ENCODE measurements at places on chromosomes 2 and 18.

DNA sequence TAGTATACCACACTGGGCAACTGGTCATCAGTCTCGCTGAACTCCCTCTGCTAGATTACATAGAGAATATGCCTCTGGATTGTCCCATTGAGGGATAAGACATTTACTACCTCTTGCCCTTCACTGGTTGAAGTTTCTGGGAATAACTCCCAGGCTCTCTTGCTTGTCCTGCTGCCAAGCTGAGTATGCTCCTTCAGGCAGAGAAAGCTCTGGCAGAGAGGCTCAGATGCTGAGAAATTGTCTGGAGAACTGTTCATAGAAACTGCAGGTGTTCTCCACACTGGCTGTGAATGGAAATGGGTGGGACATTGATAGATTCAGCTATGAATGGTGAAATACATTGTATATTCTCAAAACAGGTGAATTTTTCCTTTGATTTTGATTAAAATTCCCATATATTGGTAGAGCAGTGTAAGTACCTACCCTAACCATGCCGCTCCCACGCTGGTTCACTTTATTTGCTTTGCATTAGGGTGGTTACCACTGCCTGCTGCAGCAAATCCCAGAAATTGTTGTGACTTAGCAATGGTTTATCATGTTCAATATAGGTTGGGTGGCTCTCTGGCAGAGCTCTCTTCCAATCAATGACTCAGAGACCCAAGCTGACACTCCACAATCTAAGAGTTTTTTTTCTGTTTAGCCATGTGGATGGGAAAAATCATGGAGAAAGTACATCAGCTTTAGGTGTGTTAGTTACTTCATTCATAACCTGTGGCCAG, 36.7 kb downstream of the FAM117B start:
- DNase-seq = no peak

GRCh38 chr2:8343031-8343430, 338.8 kb upstream of the ID2 start:
- DNase-seq = no peak

DNA sequence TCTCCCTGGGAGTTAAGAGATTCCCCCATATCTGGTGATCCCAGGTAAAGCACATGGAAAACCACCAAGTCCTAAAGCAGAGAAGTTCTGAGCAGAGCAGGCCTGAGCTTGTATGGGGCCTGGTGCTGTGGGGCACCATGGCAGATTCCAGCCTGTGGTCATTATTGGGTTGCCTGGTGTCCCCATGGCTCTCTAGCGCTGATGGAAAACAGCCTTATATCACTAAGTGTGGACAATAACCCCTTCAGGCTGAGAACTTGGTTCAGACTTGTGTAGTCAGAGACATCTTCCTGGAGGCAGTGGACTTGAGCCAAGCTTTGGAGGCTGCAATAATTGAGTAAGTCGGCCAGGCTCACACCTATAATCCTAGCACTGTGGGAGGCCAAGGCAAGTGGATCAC, 96.8 kb downstream of the MCFD2 start:
- DNase-seq = no peak

- DNase-seq = no peak
Observed at GRCh38 chr2:234964631-234965461, 13.0 kb downstream of the SH3BP4 start.

DNA sequence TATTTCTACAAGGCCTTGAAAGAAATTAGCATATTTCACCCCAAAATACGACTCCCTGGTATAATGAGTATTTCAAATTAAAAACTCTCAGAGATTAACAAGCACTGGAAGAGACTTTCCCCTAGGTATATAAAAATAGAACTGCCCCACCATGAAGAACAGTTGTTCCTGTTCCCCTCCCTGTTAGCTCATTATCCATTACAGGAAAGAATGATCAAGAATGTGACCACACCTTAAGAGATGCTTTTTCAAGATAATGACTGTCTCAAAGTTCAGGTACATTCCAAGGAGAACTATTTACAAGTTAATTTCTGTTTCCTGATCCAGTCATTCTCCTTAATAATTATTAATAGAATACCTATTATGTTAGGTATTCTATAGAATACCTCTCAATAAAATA, 1220.6 kb upstream of the CDH2 start:
- no peak for DNase-seq

- no peak for DNase-seq
Observed at GRCh38 chr2:106097038-106098000, 96.8 kb downstream of the UXS1 start.

DNA sequence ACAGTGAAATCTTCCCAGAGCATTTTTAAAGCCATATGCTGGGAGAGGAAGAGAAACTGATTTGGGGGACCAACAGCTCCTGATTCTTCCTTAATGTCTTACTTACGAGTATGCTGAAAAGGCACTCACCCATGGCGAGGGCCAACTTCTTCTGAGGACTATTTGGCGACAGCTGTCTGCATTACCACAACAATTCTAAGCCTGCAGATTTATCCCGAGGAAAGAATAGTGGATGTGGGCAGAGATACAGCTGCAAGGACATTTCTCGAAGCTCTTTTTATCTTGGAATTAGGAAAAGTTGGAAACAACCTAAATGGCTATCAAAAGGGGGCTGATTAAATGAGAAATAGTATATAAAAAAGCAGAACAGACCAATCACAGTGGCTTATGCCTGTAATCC, 40.3 kb upstream of the FHL2 start:
- DNase-seq = peak; percentile 55

- DNase-seq = no peak
Observed at GRCh38 chr2:133498662-133499585, 69.3 kb downstream of the NCKAP5 start.

DNA sequence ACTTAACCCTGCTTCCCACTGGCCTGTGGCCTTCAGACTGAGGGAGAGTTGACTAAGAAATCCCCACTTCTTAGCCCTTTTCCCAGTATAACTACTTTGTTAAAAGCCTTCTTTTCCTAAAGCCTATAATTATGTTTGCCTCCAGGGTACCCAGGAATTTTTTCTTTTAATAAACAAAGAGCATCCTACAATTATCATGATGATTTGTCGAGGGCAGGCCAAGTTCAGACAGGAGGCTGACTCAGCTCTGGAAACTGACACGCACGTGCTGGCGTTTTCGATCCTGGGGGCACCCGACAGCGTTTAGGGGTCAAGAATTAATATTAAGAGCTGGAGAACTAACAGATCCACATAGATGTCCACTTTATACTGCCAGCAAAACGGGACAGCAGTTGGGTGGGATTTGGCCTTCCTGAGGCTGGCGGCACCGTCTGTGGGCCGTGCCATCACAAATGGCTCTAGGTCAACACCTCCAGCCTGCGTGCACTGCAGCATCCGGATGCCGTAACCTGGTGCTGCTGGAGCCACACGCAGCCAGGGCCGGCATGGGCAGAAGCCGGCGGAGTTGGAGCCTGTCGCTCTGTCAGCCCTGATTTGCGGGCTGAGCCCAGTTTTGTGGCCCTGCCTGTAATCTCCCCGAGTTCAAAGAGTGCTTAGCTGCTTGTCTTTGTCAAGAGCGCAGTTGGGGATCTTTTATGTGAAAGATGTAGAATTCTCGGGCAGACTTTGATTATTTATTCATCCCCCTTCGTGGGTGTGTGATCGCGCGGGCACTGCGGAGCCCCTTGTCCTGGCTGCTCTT, 191.0 kb downstream of the GLI2 start:
- DNase-seq = no peak

GRCh38 chr2:855177-855576, 95.5 kb upstream of the SNTG2 start:
- no peak for DNase-seq

DNA sequence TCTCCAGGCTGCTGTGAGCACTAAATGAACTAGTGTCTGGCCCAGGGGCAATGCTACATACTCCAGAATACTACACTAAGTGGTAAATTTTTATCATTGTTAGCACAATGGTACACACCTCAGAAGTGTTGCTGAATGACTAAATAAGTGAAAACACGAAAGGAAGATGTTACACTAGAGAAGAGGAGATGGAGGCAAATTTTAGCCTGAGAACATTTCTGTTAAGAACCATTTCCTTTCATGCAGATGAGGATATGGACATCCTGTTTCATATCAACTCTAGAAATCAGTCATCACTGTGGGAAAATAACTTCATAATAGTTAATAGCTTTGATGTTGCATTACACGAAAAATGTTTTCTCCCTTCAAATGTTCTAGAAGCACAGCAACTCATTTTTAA, 117.6 kb upstream of the STK17B start:
- no peak for DNase-seq

DNA sequence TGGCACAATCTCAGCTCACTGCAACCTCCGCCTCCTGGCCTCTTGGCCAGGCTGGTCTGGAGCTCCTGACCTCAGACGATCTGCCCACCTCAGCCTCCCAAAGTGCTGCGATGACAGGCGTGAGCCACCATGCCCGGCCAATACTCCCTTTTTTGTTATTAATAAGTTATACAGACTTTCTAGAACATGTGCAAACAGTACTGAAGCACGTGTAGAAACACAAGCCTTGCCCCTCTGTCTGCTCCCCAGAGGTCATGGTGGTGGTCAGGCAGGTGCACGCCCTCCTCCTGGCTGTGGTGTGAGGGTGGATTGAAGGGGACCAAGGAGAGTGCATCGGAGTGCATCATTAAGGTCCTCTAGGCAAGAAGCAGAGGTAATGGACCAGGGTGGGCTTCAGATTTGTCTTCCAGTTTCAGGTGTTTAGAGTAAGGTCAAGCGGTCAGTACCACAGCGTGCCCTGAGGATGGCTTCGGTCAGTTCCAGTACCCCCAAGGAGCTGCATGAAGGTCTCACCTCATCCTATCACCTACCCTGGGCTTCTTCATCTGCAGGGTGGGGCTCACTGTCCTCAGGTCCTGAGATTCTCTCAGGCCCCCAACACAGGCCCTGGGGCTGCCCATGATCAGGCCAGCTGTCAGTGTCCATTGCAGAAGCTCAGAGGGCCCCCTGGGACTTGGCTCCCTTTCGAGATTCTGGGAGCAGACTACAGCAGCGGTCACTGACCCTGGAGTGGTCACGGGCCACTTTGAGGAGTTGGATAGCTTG, 124.3 kb downstream of the GLI2 start:
- no peak for DNase-seq

- DNase-seq = no peak
Observed at GRCh38 chr2:182463760-182464159, 36.9 kb upstream of the PDE1A start.

DNA sequence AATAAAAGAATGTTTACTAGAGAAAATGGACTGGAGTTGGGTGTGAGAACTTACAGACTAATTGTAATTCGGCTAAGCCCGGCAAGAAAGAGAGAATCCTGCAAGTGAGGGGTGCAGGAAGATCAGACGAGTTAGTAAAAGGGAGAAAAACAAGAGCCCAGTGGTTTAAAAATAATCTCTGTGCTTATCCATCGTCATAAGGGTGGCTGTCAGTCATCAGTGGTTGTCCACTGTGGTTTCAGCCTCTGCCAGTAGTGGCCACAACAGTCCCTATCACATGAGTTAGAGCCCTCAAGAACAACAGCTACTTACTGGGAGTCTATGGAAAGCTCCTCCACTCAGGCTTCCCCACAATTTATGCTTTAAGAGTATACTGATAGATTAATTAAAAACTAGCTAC, 239.8 kb downstream of the SETBP1 start:
- DNase-seq = no peak

DNA sequence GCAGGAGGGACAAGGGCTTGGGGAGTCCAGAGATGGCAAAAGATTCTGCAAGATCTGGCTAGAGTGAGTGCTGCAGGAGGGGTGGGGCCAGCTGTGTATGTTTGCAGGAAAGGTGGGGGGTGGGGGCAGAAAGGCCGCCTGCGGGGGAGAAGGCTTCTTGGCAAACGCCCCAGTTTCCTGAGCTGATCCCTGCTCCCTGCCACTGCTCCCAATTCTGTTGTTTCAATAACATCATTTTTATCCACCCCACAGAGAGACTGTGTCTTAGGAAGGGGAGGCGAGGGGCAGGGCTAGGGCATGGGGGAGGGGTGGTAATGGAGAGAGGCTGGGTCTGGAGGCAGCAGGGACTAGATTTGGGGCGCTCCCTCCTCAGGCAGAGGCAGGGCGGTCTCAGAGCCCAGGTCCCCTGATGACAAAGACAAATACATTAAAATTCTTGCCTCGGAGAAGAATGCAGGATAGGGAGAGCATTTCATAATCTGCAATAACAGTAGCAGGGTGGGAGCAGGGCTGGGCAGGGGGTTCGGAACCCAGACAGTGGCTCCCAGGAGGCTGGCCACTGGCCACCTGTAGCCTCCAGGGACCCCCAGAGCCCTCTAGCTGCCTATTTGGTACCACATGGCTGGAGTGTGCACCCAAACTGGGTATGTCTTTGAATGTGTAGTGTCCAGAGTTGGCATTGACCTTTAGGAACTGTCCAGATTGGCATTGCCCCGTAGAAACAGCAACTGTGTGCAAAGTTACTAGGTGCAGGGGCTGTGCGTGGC, 2.1 kb upstream of the WNT6 start:
- DNase-seq = no peak

DNA sequence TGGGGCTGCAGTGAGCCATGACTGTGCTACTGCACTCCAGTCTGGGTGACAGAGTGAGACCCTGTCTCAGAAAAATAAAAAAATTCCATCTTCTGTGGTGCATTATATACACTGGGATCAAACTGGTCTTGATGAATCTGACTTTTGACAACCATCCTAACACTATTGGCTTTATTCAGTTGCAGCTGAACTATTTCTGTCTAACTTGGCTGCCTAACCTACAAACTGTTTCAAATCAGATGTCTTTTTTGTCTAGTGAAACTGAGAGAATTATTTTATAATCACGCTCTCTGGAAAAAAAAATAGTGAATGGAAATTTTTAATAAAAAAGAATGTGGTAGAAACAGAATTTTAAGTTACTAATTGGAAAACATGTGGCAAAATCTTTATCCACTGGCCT, 15.0 kb downstream of the CTLA4 start:
- DNase-seq = no peak

- DNase-seq = no peak
Observed at GRCh38 chr18:62660691-62661090, 54.6 kb upstream of the PHLPP1 start.

- DNase-seq = no peak
Observed at GRCh38 chr2:172606285-172606684, 50.4 kb downstream of the PDK1 start.

DNA sequence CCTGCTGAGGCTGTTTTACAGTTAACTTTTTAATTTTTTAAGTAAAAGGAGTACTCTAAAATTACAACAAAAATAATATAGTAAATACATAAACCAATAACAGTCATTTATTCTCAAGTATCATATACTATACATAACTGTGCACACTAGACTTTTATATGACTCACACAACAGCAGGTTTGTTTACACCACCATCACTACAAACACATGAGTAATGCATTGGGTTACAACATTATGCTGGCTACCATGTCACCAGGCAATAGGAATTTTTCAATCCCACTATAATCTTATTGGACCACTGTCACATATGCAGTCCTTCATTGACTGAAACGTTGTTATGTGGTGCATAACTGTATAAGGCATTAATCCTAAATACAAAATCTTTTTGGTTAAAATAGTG, 42.5 kb downstream of the RASGRP3 start:
- no peak for DNase-seq

DNA sequence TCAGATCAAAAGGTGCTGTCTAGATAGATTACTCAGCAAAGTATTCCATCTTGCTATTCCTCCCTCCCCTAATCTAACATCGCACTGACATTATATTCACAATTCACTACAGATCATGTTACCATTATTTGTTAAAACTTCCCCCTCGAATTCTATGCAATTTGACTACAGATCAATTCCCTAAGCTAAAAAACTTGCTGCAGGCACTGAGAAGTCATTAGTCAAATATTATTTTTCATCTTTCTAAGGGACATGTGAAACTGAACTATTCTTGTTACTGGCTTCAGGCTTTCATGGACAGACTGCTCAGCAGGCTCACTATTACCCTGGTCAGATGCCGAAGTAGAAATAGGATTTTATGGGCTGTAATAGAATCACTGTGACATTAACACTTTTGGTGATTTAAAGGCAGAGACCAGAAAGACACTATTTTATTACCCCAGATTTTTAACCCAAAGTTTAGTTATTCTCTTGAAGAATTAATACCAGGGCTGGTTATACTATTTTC, 15.1 kb downstream of the MYL1 start:
- no peak for DNase-seq

Measured in NCI-H82 (cell line).